H9 (cell line): ENCODE measurements at places on chromosomes 16 and 17. TPM values are rescaled to one million over a fixed set of nuclear protein-coding genes. Genes with fewer than 3 reads are reported as not detected.

DNA sequence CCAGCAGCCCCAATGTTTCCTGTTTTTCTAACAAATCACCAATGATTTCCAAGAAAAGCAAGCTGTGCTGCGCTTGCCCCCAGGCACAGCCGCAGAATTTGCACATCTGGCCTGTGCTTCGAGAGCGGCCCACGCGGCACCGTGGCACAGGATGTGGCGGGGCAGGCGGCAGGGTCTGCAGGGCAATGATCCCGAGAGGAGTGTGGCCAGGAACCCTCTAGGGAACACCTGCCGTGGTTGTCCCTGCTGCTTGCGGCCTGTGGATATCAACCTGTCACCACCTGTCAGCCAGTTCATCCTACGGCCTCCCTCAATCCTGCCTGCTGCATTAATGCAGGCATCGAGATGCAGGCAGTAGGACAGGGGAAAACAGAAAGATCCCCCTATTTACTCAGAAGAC is 24.0 kb downstream of the PIK3R5 start:
- no peaks in the 10 kb centered on the region; the same call in 1 of the 2 replicates for H3K4me1 ChIP-seq
- no peaks in the 10 kb centered on the region for H3K27me3 ChIP-seq
- 0 out of 3 replicates have a peak, but pooled peaks cover 4% of the 10 kb centered on the region for H3K36me3 ChIP-seq
- H3K27ac ChIP-seq, result no peak overlapping the region
- H3K4me3 ChIP-seq, result no peak overlapping the region
- peak; percentile 30 for DNase-seq

GRCh38 chr16:24018485-24018884 is 182.7 kb downstream of the PRKCB start:
- no peak for DNase-seq
- no peaks in the 10 kb centered on the region for H3K27me3 ChIP-seq
- no peak overlapping the region for H3K4me3 ChIP-seq
- H3K27ac ChIP-seq, result no peak overlapping the region
- no peaks in the 10 kb centered on the region for H3K36me3 ChIP-seq

GRCh38 chr17:13405080-13405479 is 196.6 kb downstream of the HS3ST3A1 start:
- H3K36me3 ChIP-seq, result peaks cover 2% of the 10 kb centered on the region; the same call in 1 of the 3 replicates
- H3K27me3 ChIP-seq, result no peaks in the 10 kb centered on the region
- DNase-seq, result no peak

DNA sequence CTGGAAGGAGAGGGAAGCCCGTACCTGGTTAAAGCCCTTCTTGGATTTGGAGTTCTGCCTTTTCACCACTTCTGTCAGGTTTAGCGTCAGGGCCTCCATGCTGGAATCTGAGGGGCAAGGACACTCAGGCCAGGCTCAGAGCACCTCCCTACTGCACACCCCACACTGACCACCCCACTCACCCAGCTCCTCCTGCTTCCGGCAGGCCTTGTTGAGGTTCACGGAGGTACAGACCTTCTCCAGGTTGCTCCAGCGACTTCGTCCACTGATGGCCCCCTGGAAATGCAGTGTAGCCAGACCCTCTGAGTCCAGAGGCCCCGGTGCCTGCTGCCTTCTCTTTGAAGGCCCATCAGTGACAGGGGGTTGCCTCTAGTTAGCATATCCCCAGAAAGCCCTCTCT is 14.1 kb upstream of the PIK3R6 start:
- no peak for DNase-seq
- H3K27me3 ChIP-seq, result no peaks in the 10 kb centered on the region
- H3K4me1 ChIP-seq, result no peaks in the 10 kb centered on the region
- no peak overlapping the region for H3K27ac ChIP-seq
- H3K36me3 ChIP-seq, result no peaks in the 10 kb centered on the region; the same call in 2 of the 3 replicates

GRCh38 chr17:59001158-59001814 is 105.4 kb downstream of the TRIM37 start:
- H3K27ac ChIP-seq, result no peak overlapping the region
- H3K36me3 ChIP-seq, result peaks cover 23% of the 10 kb centered on the region; the same call in 2 of the 3 replicates
- H3K4me1 ChIP-seq, result no peaks in the 10 kb centered on the region
- no peak overlapping the region for H3K4me3 ChIP-seq
- no peaks in the 10 kb centered on the region for H3K27me3 ChIP-seq

- no peak overlapping the region for H3K27ac ChIP-seq
- no peaks in the 10 kb centered on the region for H3K27me3 ChIP-seq
- H3K4me3 ChIP-seq, result no peak overlapping the region
- DNase-seq, result peak; percentile 46
- no peaks in the 10 kb centered on the region; the same call in 2 of the 3 replicates for H3K36me3 ChIP-seq
- H3K4me1 ChIP-seq, result no peaks in the 10 kb centered on the region
Observed at GRCh38 chr16:67260426-67261063, 11.8 kb downstream of the SLC9A5 start.

GRCh38 chr16:29111421-29111820 is 126.6 kb downstream of the LAT start:
- H3K27ac ChIP-seq, result no peak overlapping the region
- H3K27me3 ChIP-seq, result no peaks in the 10 kb centered on the region; the same call in 1 of the 2 replicates
- no peaks in the 10 kb centered on the region for H3K36me3 ChIP-seq
- no peaks in the 10 kb centered on the region for H3K4me1 ChIP-seq

Gene KRT23
- not detected in 2 replicates for total RNA-seq

- H3K27me3 ChIP-seq, result no peaks in the 10 kb centered on the region
- H3K4me1 ChIP-seq, result no peaks in the 10 kb centered on the region; the same call in 1 of the 2 replicates
- no peak overlapping the region; the same call in 2 of the 3 replicates for H3K4me3 ChIP-seq
- peaks cover 1% of the 10 kb centered on the region; the same call in 1 of the 2 replicates for H3K36me3 ChIP-seq
Observed at GRCh38 chr16:21523411-21524067, 75.8 kb upstream of the METTL9 start.

Gene MVD
- total RNA-seq, result 53.2 and 57.1 TPM in 2 replicates

GRCh38 chr16:1543085-1543896 is 9.8 kb downstream of the TMEM204 start:
- no peak overlapping the region for H3K4me3 ChIP-seq
- H3K36me3 ChIP-seq, result no peaks in the 10 kb centered on the region
